Ovary (tissue), 10 donors: ENCODE measurements at places on chromosomes 2 and 18.

DNA sequence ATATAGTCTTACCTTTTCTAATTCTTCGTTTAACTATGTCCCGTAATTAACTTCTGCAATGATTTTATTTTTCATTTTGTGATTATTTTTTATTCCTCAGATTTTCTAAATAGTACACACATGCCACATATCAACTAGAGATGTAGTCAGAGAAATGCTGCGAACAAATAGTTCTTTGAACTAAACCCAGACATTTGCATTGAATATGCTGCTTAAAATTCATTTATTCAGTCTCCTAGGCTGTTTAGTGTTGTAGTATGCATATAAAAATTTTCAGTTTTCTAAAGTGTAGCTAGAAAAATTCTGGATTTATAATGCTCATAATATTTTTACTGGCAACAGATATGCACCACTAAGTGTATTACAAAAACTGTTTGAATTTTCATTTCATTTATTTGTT lies 68.9 kb upstream of the SLC38A11 start:
- no peak for DNase-seq

DNA sequence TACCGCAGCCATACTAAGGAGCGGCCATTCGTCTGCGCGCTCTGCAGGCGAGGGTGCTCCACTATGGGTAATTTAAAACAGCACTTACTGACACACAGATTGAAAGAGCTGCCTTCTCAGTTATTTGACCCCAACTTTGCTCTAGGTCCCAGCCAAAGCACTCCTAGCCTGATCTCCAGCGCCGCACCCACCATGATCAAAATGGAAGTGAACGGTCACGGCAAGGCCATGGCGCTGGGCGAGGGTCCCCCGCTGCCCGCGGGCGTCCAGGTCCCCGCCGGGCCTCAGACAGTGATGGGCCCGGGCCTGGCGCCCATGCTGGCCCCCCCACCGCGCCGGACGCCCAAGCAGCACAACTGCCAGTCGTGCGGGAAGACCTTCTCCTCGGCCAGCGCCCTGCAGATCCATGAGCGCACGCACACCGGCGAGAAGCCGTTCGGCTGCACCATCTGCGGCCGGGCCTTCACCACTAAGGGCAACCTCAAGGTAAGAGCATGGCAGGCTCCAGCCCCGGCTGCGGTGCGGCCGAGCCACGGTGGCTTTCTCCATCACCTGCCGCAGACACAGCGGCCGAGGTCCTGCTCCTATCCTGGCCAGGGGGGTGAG lies 15.5 kb downstream of the SALL3 start:
- DNase-seq, result no peak

GRCh38 chr2:152588998-152589397 lies 128.3 kb downstream of the PRPF40A start:
- no peak for DNase-seq

DNA sequence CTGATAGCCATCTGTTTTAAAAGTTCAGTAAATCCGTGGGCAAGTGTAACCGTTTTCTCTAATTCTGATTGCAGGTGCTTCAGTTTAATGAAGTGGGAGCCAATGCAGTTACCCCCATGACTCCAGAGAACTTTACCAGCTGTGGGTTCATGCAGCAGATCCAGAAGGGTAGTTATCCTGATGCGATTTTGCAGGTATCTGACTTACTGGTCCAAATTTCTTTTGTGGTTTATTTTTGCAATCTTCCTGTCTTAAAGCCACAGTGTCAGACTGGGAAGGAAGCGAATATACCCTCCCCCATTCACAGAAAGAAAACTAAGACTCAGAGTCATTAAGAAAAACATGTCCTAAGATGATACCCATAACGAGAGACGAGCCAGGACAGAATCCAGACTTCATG lies 7.7 kb downstream of the SERPINB2 start:
- DNase-seq, result no peak

DNA sequence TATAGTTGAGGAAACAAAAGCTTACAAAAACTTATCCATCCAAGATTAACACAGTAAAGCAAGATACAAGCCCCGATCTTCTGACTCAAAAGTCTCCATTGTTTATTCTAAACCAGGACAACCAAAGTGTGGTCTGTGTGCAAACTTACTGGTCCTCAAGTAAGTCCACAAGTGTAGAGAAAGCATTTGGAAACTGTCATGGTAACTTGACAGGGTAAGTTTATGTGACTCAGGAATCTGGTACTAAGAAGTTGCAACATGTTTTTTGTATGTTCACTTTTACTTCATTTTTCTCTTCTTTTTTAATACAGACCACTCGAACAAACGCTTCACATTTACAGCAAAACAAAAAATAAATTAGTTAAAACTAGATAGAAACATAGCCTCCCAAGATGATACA lies 9.4 kb downstream of the MBD2 start:
- DNase-seq, result no peak

DNA sequence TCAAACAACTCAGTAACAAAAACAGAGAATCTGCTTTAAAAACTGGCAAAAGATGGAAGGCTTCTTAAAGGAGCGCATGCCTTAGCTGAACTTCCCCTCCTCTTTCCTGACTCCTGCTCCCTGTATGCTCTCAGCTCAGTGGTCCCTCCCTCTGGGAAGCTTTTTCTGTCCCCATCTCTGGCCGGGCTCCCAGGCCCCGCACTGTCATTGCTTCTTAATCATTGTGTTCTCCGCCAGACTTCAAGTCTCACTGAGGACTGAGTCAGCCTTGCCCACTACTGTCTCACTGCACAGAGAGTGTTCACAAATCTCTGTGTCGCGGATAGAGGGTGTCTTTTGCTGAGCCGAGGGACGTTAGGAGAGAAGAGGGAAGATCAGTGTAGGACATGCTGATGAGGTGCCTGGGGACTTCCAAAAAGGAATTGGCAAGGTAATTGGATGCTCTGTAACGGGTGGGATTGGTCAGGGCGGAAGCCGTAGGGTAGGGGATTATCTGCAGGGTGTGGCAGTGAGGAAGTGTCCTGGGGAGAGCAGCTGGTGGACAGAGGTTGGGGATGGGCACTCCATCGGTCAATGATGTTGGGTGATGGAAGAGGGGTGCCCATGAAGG lies 16.2 kb downstream of the TOGARAM2 start:
- DNase-seq, result no peak

GRCh38 chr2:120401275-120402066 lies 55.5 kb downstream of the INHBB start:
- no peak for DNase-seq

GRCh38 chr2:71150082-71150816 lies 19.8 kb downstream of the MPHOSPH10 start:
- DNase-seq, result peak; percentile 52

- DNase-seq, result no peak
Measured at GRCh38 chr18:55780586-55781071, 192.6 kb upstream of the TCF4 start.

GRCh38 chr2:45330637-45331409 lies 280.2 kb downstream of the SRBD1 start:
- DNase-seq, result no peak

- DNase-seq, result no peak
Measured at GRCh38 chr2:236939721-236940231, 145.9 kb upstream of the COPS8 start.

- DNase-seq, result no peak
Measured at GRCh38 chr2:177419274-177419673, 26.7 kb downstream of the AGPS start.

GRCh38 chr2:235194351-235194750 lies 242.5 kb downstream of the SH3BP4 start:
- DNase-seq, result no peak

GRCh38 chr2:60872510-60872928 lies 8.9 kb upstream of the REL start:
- no peak for DNase-seq

- DNase-seq, result no peak
Measured at GRCh38 chr2:10457846-10458598, 9.9 kb upstream of the ODC1 start.

GRCh38 chr2:62934517-62934916 lies 116.1 kb upstream of the OTX1 start:
- no peak for DNase-seq

- no peak for DNase-seq
Measured at GRCh38 chr2:75954761-75955160, 244.0 kb upstream of the GCFC2 start.

- no peak for DNase-seq
Measured at GRCh38 chr2:226600184-226600583, 199.4 kb downstream of the IRS1 start.

GRCh38 chr2:110883406-110883805 lies 151.0 kb downstream of the ACOXL start:
- no peak for DNase-seq

- no peak for DNase-seq
Measured at GRCh38 chr18:69580107-69580506, 179.4 kb downstream of the DOK6 start.

- DNase-seq, result peak; percentile 16
Measured at GRCh38 chr2:3645745-3646389, 12.1 kb upstream of the ALLC start.

DNA sequence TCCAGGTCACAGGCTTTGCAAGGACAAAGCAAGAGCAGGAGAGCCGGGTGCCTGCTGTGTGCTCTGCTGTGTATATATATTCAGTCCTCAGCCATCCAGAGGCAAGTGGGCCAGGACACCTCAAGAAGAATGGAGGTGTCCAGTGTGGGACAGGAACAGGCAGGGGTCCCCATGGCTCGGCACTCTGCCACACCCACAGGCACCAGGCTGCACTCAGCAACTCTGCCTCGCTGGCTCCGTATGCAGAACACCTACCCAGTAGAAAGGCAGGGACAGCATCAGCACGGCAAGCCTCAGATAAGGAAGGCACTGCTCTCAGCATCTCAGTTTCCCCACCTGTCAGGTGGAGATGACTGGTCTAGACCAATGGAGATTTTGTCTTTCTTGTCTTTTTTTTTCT lies 57.8 kb downstream of the DNMT3A start:
- no peak for DNase-seq

DNA sequence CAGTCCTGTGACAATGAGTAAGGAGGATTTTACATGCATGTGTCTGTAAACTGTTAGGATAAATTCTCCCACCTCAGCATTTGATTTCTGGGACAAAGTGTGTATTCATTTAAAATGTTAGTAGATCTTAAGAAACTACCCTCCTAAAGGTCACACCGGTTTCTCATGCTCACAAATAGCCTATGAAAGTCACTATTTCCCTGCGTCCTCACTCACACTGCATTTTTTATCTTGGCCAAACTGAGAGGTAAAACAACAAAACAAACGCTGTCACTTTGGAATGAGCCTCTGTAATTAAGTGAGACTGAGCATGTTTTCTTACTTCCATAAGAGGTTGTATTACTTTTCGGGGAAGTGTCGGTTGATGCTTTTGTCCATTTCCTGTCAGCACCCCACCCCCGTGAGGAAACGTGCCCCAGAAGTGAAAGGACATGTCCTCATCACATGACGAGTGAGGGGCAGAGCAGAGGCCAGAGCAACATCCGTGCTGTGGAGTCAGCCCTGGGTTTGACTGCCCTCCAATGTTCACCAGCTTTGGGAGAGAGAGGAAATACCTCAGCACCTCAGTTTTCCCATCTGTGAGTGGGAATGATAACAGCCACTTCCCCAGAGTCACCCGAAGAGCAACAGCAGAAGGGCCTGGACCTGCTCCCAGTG lies 3.1 kb downstream of the GYPC start:
- peak; percentile 50 for DNase-seq

DNA sequence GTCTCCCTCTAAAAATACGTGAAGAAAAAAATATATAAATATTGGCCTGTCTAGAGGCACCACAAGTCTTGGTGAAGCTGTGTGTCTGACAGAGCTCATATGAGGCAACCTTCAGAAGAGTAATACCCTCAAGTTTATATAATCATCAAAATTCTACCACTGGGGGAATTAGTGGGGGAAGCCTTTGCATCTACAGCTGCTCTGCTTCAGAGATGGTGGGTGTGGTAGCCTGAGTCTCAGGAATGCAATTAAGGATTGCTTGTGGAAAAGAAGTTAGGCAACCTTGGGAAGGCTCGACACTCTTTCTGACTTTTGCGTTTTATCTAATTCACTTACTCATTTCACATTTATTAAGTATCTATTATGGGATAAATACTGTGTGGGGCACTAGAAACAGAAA lies 17.4 kb downstream of the TPGS2 start:
- DNase-seq, result no peak

GRCh38 chr2:222424729-222425671 lies 657 bp downstream of the SGPP2 start:
- DNase-seq, result peak; percentile 38

DNA sequence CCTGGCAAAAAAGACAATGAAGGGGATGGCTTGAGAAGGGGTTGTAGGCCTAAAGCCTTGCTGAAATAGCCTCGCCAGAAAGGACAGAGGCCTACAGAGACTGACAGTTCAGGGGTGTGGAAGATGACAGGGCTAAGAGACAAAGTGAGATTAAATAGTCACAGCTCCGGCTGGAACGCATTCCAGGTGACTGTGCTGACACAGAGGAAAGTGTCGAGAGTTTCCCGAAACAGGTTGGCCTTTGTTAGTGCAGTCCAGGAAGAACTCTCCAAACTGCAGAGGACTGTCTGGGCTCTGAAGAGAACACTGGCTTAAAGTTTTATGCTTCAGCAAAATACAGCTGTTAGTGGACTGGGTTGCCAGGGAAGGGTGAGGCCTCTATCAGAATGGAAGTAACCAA lies 52.8 kb downstream of the METTL4 start:
- no peak for DNase-seq

DNA sequence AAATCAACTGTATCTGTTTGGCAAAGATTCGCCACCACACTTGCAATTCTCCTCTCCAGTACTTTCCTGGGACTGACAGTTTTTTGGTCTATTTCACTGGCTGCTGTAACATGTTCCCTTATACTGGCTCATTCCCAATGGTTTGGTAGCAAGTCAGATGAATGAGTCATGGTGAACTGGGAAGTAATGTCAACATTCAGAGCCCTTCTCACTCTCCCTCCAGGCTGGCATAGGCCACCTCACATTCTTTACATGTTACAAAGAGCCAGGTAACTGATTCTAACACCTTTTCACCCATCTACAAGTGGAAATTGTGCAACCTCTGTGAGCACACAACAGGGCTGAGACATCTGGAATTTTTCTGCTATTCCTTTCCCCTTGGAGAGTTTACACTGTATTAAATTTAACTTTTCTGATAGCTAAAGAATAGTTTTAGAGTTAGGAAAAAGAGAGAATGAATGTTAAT lies 111.3 kb upstream of the TLK1 start:
- DNase-seq, result peak; percentile 19

GRCh38 chr2:170928036-170928823 lies 823 bp upstream of the GORASP2 start:
- DNase-seq, result peak; percentile 44
